Right ventricle myocardium inferior (tissue), 1 donor: ENCODE measurements at places on chromosomes 7 and 10.

DNA sequence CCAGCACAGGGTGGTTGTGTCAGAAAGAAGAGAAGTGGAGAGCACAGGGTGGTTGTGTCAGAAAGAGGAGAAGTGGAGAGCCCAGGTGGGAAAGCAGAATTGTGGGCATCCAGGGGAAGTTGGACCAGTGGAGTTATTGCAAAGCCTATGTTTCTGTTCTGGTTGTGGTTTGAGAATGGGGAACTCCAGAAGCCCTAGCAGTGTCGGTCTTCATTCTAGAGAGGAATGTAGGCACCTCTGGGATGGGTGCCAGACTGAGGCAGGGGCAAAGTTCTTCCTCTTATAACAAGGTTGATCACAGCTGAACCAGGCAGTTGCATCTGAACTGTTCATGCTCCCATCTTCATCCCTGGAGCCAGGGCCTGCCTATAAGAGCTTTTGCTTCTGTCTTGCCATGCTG lies 954 bp downstream of the FSCN3 start:
- DNase-seq = no peak

DNA sequence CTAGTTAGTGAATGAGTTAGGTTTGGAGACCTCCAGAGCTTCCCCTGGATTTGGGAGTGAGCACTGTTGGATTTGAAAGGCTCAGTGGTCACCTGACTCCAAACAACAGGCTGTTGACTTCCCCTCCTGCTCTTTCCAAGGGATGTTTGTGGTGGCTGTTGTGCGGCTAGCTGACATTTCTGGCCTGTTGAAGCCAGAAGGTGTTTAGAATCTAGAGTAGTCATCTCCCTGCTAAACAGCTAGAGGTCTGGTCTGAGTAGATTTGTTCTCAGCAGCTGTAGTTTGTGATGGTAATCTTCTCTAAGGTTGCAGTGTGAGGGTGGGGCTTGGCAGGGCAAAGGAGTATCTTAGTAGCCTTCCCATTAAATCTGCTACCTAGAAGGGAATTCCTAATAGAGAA lies 30.1 kb downstream of the BPGM start:
- no peak for DNase-seq

GRCh38 chr10:68828833-68829232 lies 1.5 kb downstream of the STOX1 start:
- no peak for DNase-seq

- DNase-seq = no peak
Observed at GRCh38 chr10:64365663-64366062, 844.5 kb downstream of the REEP3 start.

DNA sequence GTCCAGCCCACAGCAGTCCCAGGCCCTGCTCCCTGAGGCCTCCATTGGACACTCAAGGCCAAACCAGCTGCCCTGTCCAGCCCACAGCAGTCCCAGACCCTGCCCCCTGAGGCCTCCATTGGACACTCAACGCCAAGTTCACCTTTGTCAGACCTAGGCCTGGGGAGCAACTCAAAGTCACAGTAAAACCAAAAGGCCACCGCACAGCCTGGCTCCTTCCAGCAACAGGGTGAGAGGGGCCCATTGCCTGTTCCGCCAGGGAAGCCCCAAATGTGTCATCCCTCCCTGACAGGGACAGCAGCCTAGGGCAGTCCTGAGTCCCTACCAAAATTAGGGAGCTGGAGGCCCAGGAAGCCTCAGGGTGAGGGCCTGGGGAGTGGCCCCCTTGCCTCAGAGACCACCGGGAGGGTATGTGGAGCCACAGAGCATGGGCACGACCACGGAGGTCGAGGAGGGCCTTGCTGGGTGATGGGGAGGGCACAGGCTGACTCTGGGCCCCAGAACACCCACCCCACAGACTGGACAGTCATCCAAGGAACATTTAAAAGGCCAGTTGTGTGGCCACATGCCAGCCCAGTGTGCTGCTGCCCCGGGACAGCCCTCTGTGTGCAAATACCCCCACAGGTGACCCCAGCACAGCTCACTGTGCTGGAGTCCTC lies 66.5 kb upstream of the PPP2R2D start:
- DNase-seq = no peak

DNA sequence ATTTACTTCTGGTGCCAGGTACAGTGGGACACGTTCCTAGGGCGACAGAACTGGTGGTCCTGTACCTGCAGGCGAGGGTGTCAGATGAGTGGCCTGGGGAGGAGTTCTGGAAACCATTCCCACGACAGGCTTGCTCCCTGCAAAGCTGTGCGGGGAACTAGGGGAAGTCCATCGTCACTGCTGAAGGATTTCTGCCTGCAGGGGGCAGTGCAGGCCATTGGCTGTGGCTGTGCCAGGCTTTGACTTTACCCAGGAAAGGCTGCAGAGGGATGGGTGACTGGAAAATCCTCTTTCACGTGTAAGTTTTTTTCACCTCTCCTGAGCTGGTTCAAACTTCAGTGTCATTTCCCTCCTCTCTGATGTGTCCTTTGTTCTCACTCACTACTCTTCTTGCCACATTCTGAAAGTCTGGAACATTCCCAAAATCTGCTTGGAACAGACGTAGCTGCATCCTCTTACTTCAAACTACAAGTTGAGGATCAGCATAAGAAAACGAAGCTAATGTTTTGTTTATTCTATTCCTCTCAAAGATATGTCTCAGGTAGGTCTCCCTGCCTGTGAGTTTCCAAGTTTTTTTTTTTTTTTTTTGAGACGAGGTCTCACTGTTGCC lies 126.5 kb downstream of the SH2D4B start:
- DNase-seq = peak; percentile 88

GRCh38 chr7:69184339-69184738 lies 413.9 kb upstream of the AUTS2 start:
- DNase-seq = no peak
